Fibroblast of skin of right biceps (primary cell): ENCODE measurements at places on chromosomes 16 and 17.

DNA sequence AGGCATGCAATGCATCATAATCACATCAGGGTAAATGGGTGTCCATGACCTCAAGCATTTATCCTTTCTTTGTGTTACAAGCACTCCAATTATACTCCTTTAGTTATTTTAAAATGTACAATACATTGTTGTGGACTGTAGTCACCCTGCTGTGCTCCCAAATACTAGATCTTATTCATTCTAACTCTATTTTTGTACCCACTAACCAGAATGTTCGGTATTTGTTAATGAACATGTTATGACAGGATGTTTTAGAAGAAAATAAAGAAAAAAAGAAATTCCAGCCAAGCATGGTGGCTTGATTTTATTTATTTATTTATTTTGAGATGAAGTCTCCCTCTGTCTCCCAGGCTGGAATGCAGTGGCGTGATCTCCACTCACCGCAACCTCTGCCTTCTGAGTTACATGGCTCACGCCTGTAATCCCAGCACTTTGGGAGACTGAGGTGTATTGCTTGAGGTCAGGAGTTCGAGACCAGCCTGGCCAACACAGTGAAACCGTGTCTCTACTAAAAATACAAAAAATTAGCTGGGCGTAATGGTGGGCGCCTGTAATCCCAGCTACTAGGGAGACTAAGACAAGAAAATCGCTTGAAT lies 1.8 kb upstream of the NDE1 start:
- peak; percentile 37 for DNase-seq

DNA sequence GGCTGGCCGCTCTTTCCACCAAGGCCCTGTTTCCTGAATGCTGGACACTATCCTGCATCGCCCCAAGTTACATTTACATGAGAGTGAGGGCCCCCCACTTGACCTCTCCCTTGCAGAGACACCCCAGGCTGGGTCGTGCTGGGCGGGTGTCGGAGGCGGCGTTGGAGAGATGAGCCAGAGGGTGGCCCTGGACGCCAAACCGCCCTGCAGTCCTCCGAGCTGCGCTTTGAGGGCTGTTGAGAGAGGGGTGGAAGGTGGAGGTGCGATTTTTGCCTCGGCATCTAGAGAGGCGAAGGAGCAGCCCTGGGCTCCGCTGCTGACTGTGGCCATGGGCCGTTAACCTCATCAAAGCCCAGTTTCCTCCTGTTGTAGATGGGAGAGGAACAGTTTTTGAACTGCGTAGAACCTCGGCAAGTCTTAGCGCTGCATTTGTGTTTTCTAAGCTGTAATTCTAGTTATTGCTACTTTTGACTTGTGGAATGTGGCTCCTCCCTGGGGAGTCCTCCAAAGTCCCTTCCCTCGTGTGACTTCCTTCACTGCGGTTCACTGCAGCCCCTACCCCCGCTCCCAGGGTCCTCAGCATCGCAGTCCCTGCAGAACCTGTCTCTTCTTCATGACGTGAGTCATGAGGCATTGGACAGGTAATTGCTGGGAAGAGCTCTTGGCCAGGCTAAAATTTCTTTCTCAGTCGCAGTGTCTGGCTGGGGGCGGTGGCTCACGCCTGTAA lies 986 bp upstream of the ELOB start:
- DNase-seq, result peak; percentile 18

GRCh38 chr16:67803894-67804293 lies 2.5 kb downstream of the RANBP10 start:
- no peak for DNase-seq

- no peak for DNase-seq
Measured at GRCh38 chr17:8939496-8940334, 25.8 kb downstream of the PIK3R5 start.

DNA sequence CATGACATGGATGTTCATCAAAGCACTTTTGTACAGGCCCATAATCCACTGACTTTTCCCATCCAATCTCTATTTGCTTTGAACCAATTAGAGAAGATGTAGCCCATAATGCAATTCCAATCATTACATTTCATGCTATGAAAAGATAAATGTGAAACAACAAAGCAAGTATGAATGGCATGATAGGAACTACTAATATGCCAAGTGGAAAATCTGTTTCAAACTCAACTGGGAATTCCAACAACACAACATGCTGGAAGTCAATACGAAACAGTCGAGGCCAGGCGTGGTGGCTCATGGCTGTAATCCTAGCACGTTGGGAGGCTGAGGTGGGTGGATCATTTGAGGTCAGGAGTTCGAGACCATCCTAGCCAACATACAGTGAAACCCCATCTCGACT lies 39.6 kb upstream of the TMEM97 start:
- DNase-seq, result peak; percentile 63

- DNase-seq, result no peak
Measured at GRCh38 chr16:14497245-14498082, 132.6 kb downstream of the PARN start.

DNA sequence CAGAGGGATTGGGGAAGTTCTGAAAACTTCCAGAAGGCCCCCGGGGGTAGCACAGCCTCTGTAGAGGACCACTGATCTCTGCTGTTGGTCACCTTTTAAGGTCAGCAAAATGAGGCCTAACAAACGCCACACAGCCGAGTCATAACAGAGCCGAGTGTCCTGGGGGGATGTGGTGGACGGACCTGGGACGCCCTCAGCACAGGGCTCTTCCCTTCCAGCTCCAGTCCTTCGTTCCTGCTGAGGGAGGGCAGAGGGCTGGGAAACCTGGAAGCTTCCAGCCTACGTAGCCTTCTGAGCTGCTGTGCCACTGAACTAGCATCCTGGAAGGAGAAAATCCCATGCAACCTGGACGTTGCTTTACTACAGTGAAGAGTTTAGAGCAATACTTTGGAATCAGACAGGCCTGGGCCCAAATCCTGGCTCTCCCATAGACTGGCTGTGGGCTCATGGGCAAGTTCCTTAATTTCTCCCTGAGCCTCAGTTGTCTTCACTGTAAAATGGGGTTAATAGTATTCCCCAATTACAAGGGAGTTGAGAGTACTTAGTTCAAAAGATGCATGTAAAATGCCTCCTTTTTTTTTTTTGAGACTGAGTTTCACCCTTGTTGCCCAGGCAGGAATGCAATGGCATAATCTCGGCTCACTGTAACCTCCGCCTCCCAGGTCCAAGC lies 34.4 kb upstream of the ZCCHC14 start:
- no peak for DNase-seq

- DNase-seq, result no peak
Measured at GRCh38 chr16:67357561-67357960, 30.9 kb downstream of the LRRC36 start.

- DNase-seq, result no peak
Measured at GRCh38 chr17:27520491-27521185, 64.4 kb downstream of the KSR1 start.

- peak; percentile 63 for DNase-seq
Measured at GRCh38 chr16:81004646-81005353, 1.9 kb downstream of the CMC2 start.

GRCh38 chr17:79330696-79331095 lies 256.1 kb downstream of the ENGASE start:
- DNase-seq, result no peak

DNA sequence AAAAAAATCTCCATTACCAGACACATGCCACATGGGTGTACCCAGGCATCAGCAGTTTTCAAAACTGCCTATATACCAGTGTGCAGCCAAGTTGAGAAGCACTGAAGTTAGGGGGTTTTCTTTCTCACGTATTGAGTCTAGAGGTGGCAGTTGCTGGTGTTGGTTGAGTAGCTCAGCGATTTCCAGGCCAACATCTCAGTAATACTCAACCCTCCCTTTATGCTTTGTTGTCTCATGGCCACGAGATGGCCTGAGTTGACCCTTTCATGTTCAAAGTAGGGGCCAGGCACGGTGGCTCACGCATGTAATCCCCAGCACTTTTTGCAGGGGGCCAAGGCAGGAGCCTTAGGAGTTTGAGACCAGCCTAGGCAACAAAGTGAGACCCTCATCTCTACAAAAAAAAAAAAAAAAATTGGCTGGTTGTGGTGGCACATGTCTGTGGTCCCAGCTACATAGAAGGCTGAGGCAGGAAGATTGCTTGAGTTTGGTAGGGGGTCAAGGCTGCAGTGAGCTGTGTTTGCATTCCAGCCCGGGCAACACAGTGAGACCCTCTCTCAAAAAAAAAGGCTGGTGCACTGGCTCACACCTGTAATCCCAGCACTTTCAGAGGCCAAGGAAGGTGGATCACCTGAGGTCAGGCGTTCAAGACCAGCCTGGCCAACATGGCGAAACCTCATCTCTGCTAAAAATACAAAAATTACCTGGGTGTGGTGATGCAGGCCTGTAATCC lies 10.8 kb downstream of the LRRC3C start:
- no peak for DNase-seq

- no peak for DNase-seq
Measured at GRCh38 chr16:46812781-46813540, 18.0 kb downstream of the C16orf87 start.

DNA sequence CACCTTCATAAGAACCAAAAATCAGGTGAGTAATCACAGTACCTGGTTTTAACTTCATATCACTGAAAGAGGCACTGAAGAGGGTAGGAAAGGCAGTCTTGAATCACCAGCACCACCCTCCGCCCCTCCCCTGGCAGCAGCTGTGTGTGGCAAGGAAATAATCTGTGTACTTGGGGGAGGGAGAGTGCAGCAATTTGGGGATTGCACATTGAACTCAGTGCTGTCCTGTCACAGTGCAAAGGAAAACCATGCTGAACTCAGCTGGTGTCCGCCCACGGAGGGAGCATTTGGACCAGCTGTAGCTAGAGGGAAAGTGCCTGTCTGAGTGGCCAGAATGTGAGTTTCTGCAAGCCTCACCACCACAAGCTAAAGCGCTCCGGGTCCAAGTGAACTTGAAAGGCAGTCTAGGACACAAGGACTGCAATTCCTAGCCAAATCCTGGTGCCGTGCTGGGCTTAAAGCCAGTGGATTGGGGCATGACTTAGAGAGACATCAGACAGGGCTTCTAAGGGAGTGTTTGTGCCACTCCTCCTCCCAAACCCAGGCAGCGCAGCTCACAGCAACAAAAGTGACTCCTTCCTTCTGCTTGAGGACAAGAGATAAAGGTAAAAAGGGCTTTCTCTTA lies 39.7 kb upstream of the ALDH3A1 start:
- no peak for DNase-seq

DNA sequence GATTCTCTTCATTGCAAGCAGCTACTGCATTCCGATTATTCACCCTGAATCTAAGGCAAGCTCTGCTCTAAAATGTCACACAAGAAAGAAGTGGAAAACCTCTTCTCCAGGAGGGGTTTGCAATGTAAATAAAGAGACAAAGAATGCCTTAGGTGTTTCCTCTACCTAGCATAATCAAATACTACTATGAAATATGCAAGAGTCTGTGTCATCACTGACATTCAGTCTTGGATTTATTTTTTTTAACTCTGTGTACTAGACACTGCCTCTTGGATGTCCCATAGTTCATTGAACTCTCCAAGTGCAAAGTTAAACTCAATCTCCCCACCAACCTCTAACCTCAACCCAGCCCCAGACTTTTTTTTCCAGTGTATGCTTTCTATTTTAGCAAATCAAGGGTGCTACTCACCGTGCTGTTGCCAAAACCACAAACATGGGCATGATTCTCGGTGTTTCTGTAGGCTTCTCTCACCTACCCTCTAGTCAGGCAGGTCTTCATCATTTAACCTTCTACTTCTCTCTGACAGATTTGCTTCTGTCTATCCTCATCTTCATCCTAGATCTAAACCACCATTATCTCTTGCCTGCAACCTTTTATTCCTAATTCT lies 329.1 kb downstream of the CDH13 start:
- DNase-seq, result peak; percentile 26

GRCh38 chr17:28545787-28546415 lies 6.5 kb downstream of the UNC119 start:
- no peak for DNase-seq

DNA sequence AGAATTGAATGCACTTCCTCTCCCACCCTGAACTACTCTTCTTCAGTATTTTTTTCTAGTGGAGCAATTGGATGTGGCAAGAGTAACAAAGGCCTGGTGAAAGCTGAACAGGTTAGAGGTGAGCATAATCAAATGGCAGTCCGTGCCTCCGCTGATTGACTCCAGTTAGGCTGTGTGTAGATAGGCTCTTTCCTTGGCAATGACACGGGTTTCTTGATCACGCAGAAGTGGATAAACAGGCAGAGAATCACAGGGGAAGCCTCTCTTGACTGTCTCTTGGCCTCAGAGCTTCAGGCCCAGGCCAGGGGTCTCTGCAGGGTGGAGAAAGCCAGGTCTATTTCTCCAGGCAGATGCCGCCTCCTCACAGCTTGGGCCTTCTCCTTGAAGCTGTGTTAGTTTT lies 4.2 kb downstream of the CD300LB start:
- DNase-seq, result no peak

- no peak for DNase-seq
Measured at GRCh38 chr16:85983064-85983463, 84.1 kb downstream of the IRF8 start.

GRCh38 chr16:30996324-30996984 lies 11.4 kb downstream of the HSD3B7 start:
- DNase-seq, result no peak

- DNase-seq, result no peak
Measured at GRCh38 chr16:35525979-35526590, 2066.7 kb downstream of the TP53TG3F start.

DNA sequence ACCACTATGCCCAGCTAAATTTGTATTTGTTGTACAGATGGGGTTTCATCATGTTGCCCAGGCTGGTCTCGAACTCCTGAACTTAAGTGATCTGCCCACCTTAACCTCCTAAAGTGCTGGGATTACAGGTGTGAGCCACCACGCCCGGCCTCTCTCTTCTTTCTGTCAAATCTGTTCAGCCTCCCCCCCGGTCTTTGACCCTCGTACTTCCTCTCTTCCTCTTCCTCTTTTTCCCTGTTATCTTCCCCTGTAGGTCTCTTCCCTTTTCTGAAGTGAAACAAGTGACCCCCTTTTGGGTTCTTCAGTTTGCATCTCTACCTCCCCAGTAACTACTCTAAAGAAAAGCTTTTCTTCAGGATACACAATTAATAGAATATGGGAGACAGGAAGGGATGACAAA lies 31.7 kb upstream of the DHX40 start:
- DNase-seq, result no peak

- DNase-seq, result no peak
Measured at GRCh38 chr17:9790889-9791876, at the start of gene DHRS7C. TSS of gene DHRS7C (minus strand) at chr17:9791592. CDS start at chr17:9791284, 308 bp downstream.

DNA sequence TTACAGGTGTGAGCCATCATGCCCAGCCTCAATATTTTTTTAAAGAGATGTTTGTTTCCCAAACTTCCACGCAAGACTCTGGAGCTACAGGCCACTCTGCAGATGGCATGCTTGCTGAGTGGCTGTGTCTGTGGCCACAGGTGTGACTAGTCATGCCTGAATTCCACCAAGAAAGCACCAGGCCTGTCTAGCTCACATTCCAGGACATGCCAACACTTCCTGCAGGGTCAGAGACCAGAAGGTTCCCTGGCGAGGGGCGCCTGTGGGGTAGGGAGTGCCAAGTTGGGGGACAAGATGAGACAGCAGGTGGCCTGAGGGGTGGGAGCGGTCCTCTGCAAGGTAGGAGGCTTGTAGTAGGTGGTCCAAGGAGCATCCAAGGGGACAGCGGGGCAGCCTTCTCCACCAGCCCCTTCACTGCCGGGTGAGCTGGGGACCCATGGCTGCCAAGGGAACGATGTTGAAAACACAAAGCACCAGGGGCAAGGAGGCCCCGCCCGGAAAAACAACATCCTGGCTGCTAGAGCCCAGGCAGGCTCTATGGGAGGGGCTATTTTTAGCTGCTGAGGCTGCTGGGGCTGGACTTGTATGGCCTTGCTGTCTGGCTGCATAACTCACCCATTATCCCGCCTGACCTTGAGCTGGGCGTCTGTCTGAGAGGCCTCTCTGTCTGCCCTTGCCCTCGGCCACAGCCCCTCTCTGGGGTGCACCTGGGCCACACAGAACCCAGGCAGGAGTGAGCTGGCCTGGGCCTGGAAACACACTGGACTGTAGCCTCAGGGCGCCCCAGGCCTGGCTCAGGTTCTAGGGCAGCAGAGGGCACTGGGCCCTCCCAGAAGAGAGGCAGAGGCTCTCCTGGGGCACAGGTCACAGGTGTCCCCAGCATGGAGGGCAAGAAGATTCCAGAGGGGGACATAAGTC lies 5.7 kb downstream of the TRIM47 start:
- peak; percentile 53 for DNase-seq
